ENCODE measurements at places on chromosomes 6 and 20.

GRCh38 chr6:16849280-16849987 is 88.2 kb upstream of the ATXN1 start:
- no peak for DNase-seq

DNA sequence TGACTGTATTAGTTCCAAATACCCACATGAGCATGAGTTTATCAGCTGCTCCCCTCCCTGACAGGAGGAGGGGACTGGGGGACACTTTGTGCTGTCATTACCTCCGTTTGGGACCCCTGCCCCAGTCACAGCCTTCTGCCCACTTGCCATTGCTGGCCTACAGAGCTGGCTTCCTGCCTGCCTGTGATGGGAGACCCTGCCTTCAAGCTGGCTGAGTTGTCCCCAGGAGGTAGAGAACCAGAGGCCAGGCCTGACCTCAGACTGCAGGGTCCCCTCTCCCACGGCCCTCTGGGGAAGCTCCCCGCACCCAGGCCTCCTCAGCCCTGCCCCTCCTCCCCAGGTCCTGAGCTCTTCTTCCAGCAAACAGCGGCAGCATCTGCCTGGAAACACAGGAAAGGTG is 105.5 kb downstream of the JPH2 start:
- DNase-seq, result no peak

DNA sequence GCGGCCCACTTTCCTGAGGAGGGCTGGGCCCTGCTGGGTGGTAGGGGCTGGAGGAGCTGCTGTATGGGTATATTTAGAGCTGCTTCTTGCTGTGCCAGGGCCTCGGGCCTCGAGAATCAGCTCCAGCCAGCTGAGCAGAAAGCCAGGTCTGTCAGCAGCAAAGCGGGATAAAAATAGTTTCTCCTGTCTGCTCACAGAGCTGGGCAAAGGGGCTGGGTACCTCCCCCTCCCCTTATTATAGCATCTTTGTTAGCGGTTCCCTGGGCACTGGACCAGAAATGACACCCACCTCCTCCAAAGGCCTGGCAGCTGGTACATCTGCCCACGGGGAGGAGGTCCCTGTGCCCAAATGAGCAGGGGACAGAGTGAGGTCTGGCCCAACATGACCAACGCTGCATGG is 6.0 kb downstream of the SCRT2 start:
- no peak for DNase-seq

- no peak for DNase-seq
Observed at GRCh38 chr6:155497273-155497672, 41.6 kb upstream of the NOX3 start.

GRCh38 chr6:35583893-35584688 is 71.4 kb upstream of the TULP1 start:
- no peak for DNase-seq
